ENCODE measurements at places on chromosomes 3 and 15.

- DNase-seq = no peak
Observed at GRCh38 chr3:166265153-166265552, 427.9 kb upstream of the BCHE start.

DNA sequence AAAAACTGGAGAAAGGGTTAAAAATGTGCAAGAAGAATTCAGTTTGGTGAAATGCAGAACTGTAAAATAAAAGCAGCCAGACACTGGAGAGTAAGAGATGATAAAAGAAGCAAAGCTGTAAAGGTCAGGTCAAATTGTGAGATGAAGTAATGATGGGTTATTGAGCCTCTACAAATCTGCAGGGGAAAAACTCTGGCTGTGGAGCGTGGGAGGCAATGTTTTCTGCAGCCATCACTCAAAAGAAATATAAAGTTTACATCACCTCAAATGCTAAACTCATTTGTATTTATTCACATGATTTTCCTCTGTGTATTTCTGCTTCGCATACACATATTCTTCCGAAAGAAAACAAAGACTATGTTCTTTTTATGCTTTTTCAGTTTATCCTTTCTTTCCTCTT is 158.8 kb upstream of the GPR149 start:
- DNase-seq = no peak

DNA sequence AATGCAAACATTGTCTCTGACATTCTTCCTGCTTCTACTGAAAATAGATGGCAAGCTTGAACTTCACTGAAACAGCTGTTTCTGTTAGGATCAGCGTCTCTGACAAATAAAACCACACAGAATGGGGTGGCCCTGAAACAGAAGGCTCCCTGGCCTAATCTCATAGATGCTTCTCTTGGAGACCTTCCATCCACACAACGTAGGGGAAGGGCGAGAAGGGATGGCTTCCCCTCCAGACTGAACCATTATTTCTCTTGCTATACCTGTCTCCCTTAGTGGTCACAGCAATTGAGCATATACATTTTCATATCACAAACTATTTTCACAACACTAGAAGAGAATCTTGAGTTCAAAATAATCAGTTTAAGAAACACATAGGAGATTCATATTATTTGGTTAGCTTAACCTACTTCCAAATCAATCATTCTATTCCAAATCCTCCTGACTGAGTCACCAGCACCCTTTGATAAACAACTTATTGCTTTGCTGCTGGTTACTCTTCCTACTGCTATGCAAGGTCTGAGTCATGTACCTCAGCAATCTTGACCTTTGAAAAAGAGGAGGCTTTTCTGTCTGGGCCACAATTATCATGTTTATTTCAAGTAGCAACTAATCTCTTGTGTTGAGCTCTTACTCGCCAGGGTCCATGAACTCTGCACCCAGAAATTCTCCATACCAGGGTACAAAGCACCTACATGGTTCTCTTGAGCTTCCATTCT is 45.5 kb downstream of the CBLB start:
- DNase-seq = peak; percentile 93

GRCh38 chr3:72891053-72891855 is 3.4 kb downstream of the GXYLT2 start:
- peak; percentile 97 for DNase-seq

All from fibroblast of lung (primary cell).